Prostate gland (tissue), 2 donors: ENCODE measurements at places on chromosomes 13 and 19.

GRCh38 chr19:11639245-11639601 is 41.9 kb downstream of the ZNF627 start:
- no peak for DNase-seq

DNA sequence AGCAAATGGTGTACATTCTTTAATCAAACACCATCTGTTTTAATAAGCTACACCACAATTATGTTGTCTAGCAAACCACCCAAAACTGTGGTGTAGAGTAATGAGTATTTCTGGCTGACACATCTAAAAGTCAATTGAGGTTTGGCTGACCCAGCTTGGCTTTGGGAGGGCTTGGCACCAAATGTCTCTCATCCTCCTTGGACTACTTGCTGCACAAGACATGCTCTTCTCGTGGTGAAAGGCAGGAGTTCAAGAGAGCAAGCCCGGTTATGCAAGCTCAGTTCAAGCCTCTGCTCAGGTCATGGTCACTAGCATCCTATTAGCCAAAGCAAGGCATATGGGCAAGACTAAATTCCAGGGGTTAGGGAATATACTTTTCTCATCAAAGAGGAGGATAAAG is 37.1 kb downstream of the LACC1 start:
- no peak for DNase-seq

GRCh38 chr13:89923736-89924135 is 1423.8 kb upstream of the MIR17HG start:
- no peak for DNase-seq

DNA sequence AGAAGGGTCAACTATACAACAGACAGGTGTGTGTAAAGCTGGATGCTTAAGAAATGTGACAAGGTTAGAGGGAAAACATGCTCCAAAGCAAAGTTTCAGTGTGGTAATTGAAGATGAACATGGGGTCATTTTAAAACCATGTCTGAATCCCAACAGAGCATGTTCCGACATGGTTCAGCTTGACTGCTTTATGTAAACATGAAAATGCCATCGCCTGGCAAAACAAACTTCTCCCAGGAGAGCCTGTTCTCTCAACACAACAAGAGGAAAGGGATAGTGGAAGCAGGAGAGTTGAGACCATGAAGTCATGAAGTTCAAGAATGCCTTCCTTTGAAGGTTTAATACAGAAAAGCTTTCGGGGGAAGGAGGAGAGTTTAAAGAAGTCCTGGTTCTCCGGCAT is 85.8 kb downstream of the EPSTI1 start:
- peak; percentile 59 for DNase-seq

- no peak for DNase-seq
Observed at GRCh38 chr13:73136776-73137175, 78.0 kb downstream of the KLF5 start.

GRCh38 chr13:46796129-46796514 is 839 bp downstream of the ESD start:
- DNase-seq: no peak

- DNase-seq: no peak
Observed at GRCh38 chr13:31814536-31814935, 75.2 kb downstream of the RXFP2 start.

DNA sequence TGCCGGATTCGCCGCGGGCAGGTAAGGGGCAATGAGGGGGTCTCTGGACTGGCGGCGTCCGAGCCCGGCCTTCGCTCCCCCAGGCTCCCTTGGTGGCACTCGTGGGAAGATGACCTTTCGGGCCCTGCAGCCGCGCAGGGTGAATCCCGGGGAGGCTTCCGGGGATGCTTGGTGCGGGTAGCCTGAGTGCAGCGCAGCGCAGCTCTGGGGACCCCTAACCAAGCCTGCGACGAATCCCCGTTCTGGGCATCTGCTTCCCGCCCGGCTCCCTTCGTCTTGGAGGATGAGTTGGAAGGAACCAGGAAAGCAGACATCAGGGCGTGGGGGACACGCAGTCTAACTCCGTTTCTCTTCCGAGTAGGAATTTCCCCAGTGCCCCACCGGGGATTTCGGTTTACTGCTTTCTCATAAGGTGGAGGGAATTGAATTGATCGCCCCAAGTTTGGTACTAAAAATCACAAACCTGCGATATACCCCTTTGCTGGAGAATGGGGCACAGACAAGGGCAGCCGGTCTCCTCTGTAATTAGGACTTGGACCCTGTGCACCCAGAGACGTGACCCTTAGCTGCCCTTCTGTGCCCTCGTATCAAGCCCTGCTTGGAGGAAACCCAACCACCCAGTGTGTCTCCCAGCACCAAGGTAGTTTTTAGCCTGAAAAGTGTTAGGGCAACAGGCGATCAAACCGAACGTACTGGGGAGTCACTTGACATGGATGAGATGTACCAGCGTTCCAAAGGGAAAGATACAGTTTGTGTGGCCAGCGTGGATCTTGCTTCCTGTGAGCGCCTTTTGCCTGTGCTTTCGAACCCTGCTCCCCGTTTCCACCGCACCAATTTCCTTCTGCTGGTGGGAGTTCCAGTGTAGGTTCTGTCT is 1.0 kb downstream of the GPC5 start:
- DNase-seq: no peak

DNA sequence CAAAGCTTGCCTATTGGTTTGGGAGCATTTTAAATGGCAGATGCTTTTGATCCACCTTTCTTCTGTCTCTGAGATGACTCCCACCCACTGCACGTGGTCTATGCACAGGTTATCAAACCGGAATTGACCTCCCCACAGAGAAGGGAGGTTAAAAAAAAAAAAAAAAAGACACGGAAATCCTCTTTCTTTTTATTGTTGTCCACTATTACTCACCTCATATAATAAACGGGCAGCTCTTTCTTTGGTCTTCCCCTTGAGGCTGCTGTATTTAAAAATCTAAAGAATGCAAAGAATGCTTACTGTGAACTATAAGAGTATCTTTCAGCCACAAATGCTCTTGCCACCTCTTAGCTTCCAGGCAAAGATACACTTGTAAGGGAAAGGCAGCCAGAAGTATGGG is 329.7 kb downstream of the NDFIP2 start:
- DNase-seq: no peak

GRCh38 chr13:41610404-41610803 is 153.1 kb downstream of the RGCC start:
- DNase-seq: peak; percentile 26

DNA sequence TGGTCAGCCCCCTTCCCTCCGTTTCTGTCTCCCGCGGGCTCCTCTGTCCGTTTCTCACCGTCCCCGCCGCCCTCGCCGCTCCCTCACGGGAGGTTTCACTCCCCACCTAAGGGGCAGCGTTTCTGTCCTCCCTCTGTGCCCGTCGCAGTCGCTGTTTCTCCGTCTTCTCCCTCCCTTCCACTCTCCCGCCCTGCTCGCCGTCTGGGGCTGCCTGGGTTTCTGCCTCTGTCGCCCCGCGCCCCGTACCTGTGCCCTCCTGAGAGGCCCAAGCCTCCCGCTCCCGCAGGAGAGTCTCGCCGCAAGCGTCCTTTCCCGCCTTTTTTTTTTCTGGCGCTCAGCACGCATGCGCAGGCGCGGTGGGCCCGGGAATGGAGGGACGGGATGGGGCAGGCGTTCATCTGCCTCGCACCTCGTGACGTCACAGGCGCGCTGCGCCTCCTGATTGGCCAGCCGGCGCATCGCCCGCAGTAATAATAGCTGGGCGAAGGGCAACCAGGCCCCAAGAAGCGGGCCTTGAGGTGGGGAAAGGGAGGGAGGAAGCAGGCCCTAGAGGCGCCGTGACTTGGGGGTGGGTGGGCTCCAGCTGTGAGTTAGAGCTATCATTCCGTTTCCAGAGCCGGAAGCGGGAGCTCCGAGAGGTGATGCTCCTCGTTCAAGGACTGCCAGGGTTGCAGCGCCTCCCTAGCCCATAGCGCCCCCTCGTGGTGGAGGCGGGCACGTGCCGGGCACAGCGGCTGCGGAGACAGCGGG is 15.4 kb downstream of the SSC5D start:
- peak; percentile 86 for DNase-seq

GRCh38 chr13:74825938-74826246 is 656.1 kb downstream of the TBC1D4 start:
- no peak for DNase-seq

DNA sequence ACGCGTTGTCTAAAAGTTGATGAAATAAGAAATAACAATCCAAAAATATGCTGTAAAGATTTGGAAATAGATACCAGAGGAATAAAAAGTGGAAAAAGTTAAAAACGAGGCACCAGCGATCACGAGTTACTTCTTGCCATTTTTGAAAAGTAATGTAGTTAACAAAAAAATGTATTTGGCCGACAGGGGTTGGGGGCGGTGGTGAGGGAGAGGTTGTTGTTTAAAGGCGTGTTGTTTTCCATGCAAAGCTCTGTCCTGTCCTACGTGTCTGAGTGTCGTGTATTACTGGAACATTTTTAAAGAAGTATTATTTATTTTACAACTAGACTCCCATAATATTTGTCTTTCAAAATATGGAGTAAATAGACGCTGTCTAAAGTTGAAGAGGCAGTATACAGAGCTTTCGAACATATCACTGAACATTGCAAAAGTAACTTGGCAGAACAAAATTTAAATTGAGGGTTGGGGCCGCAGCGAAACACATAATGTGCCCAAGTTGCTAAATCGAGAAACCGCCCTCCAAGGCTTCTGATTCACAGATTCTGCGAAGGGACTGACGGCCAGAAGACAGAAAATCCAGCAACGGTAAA is 823 bp downstream of the FBXO17 start:
- DNase-seq: no peak

DNA sequence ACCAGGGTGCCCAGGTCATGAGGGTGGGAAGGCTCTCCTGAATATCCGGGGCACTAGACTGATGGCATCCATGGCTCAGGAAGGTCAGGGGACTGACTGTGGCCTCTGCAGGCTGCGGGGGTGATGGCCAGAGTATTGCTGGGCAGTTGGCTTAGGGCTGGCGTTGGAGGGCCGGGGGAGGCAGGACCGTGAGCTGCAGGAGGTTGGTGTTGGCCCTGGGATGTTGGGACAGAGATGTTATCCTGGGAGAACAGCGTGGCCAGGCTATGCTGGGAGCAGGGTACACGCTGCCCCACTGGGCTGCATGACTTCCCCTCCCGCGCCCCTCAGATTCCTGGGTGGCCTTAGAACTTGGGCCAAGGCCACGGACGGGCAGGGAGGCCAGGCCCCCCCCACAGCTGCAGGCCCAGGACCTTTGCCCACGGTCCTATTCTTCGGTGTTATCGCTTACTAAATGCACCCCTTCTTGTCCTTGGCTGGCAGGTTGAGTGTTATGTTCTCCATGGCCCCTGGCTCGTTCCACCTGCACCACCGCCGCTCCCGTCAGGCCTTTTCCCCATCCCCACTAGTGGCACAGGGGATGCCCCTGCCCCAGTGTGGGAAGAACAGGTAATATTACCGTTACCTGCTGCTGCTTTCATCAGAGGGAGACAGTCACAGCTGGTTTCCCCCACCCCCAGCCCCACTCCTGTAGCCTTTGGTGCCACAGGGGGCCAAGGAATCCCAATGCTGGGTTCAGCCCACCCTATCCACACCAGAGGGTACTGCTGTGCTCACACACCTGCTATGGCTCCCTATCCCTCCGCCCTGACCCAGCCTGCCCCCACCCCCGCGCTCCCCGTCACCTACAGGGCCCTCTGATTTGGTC is 3.2 kb upstream of the ISYNA1 start:
- no peak for DNase-seq

GRCh38 chr19:18117692-18118378 is 20.3 kb downstream of the MAST3 start:
- DNase-seq: peak; percentile 75

DNA sequence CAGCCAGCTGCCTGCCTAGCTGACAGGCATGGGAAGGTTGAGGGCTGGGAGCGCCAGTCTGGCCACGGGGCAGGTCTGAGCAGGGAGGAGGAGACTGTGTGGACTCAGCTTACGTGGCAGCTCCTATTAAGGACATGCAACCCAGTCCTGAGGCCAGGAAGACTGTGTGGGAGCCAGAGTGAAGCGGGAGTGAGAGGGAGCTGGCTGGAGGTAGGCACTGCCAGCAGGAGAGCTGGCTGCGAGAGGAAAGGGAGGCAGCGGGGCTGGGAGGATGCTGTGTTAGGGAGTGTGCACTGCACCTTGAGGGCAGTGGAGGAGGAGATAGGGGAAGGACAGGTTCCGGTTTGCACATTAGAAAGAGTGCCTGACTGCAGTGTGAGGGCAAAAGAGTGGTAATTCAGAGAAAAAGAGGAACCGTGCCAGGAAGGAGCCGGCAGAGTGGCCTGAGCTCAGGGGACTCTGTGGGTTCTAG is 99.2 kb downstream of the SLC7A1 start:
- peak; percentile 39 for DNase-seq

- no peak for DNase-seq
Observed at GRCh38 chr13:46526100-46526735, 26.8 kb upstream of the LRCH1 start.

DNA sequence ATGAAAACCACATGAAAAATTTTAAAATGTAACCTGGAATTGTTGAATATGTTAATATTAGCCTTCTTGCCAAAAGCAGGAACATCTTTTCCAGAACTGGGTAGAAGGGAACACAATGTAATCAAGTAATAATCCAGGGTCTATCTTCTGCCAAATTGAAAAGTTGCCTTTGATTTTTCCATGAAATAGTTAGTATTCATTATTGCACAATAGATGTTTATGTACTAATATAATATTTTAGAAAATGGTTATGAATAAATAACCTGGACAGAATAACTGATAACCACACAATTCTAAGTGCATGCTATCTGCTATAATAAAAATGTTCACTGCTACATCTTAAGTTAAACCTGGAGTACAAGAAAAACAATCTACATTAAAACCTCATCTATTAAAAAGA is 802.3 kb downstream of the LIG4 start:
- no peak for DNase-seq

DNA sequence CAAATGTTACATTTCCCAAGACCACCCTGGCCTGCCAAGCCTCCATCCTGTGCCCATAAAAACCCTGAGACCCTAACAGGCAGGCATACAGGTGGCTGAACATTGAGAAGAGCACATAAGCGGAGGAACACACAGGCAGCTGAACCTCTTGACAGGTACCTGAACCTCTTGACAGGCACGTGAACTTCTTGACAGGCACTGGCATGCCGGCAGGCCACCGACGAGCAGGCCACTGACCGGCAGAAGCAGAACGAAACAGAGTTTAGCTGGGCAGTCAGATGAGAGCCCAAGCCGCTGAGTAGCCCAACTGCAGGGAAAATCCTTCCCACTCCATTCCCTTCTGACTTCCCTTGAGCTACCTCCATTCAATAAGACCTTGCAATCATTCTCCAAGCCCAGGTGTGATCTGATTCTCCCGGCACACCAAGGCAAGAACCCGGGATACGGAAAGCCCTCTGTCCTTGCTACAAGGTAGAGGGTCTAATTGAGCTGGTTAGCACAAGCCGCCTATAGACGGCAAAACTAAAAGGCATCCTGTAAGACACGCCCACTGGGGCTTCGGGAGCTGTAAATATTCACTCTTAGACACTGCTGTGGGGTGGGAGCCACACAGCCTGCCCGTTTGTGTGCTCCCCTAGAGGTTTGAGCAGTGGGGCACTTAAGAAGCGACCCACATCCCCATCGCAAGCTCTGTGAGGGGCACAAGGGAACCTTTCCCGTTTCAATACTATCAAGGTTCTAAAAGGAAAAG is 2613.9 kb upstream of the PCDH20 start:
- no peak for DNase-seq

DNA sequence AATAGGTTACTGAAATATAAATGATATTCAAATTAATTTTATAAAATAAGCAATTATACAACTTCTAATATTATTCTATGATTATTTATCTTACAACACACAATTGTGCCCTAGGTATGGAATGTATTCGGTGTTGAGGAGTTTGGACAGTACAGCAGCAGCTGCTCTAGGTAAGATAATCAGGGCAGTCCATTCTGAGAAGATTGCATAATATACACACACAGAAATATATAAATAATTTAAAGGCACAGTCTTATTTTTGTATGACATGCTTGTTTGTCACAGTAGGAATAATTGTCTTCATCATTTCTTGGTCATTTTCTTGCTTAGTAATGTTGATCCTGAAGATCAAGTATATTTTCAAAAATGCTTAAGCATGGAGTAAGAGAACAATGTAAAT is 849.4 kb upstream of the MIR17HG start:
- no peak for DNase-seq
